ENCODE measurements at places on chromosomes 1 and 21.

DNA sequence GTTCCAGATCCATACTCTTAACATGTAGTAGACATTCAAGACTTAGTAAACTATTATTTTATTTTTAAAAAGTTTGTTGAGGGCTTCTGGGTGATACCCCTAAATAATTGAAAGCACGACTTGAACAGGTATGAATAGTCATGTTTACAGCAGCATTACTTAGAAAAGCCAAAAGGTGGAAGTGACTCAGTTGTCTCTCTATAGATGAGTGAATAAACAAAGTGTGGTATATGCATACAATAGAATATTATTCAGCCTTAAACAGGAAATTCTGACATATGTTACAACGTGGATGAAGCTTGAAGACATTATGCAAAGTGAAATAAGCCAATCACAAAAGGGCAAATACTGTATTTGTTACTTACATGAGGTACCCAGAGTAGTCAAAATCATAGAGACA is 26.5 kb downstream of the TSNAX start:
- no peak for DNase-seq

GRCh38 chr1:67459068-67459467 is 28.9 kb upstream of the SERBP1 start:
- DNase-seq, result no peak

GRCh38 chr1:63142001-63142400 is 180.4 kb upstream of the FOXD3 start:
- DNase-seq, result no peak

DNA sequence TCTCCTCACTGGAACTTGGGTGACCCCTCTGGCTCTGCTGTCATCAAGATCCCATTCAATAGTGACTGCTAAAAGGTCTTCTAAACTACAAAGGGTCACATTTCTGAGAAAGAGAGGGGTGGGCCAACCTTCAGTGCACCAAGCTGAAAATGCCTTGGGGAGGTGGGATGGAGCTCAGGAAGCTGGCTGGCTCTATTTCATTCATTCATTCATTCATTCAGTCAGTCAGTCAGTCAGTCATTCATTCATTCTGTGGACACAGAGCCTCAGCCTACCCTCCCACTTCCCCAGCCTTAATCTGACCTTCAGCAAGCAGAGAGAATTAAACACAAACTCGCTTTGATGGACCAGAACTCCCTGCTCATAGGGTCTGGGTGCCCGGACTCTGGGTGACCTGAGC is 11.7 kb downstream of the RUNX3 start:
- no peak for DNase-seq

- DNase-seq, result no peak
Measured at GRCh38 chr1:75079538-75080290, 54.5 kb upstream of the LHX8 start.

- no peak for DNase-seq
Measured at GRCh38 chr1:223136086-223136485, 7.0 kb downstream of the TLR5 start.
